AG04449 (cell line): ENCODE measurements at places on chromosomes 3 and 15.
A peak's percentile ranks its signal among the peaks of the same experiment; 100 is the strongest.

DNA sequence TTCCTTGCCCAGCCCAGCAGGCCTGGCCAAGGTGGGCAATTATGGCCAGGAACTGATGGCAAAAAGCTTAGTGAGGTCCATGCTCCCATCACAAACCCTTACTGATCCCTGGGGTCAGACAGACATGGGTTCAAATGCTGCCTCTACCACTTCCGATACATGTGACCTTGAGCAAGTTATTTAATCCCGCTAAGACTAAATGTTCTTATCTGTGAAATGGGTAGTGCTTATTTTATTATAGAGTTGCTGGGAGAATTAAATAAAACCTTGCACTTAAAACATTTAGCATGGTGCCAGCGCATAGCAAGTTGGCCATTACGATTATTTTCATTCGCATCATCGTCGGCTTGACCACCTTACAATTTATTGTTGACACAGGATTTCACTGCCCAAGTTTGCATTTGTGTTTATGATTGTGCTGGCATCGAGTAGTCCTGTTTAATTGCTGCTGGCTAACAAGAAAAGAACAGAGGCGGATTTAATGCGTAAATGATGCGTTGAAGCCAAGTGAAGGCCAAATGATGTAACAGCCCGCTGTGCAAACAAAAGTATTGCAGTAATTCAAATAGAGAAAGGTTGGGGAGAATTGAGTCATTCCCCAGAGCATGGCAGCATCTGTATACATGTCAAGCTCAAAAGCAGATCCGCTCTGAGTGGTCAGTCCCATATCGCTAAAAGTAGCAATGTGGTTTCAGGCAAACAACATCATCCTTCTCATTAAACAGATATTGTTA lies 7.3 kb upstream of the FURIN start:
- DNase-seq, result no peak

DNA sequence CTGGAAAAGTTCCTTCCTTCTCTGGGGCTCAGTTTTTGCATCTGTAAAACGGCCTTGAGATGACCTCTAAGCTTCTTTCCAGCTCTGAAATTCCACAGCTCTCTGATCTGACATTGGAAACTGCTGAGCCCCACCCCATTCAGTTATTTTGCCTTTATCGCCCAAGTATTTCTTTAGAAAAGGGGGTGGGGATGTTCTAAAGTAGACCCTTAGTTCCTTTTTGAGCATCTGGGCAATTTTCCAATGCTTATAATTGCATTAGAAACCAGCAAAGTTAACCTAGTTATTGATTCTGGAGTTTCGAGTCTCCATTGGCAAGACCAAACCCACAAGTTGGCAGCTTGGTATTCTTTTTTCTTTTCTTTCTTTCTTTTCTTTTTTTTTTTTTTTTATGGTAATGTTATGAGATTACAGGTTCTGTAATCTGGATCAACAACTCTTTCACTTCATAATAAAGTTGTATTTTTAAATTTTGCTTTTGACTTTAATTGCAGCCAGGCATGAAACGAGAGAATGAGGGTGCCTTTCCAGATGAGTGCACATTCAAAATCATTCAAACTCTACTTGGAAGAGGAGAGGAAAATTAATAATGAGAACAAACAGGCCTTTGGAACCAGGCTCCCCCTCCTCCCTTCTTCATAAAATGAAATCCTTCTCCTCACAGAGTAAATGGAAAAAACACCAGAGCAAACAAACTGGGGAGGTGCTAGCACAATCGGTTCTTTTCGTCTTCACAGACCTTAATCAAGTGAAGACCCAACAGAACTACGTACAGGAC lies 76.8 kb upstream of the LRIG1 start:
- DNase-seq, result no peak

DNA sequence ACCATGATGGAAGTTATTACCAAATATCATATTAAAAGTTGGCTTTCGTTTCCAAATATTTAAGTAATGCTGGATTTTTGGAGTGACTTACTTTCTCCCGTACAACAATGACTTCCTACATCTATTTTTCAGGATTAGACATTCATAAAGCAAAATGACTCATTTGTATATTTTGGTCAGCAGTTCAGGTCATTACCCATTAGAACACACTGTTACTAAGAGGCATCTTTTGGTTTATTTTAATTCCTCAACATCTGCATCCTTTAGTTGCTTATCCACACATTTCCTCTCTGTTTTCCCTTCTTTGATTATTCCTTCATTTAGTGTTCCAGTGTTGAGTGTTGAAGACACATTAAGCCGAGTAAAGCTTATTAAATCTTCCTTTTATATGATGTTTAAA lies 348.2 kb downstream of the NAALADL2 start:
- no peak for DNase-seq

DNA sequence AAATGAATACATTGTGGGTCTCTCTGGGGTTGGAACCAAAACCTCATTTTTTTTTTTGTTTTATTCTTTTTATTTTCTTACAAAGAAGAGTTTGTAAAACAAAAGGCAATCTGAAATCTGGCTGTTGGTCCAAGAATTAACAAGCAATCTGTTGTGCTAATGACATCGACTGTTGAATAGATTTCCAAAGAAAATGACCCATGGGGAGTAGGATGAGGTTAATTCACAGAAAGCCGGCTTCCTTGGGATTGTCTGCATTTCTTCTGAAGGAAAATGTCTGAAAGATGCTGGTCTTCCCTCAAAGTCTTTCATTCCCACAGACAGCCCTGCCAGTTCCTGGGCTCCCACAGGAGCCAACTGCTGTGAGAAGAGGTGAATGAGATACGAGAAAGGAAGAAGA lies 92.9 kb downstream of the LRRC3B start:
- DNase-seq, result no peak

- DNase-seq, result no peak
These were observed 49.9 kb upstream of the ATP2B2 start for GRCh38 chr3:10555263-10555662.

DNA sequence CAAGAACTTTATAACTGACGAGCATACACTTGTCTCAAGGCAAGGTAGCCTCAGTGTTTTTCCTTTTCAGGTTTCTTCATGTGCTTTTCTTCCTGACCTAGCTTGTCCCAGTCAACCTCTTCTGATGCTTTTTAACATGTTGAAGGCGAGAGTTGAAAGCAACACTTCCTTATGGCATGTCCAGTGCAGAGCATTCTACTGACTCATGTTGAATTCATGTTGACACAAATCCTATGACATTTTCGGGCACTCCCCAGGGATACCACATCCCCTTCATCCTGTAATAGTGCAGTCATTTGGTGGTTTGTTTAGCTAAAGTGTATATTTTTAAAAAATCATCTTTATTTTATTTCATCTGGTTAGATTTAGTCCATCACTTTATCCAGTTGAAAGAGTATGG lies 75.9 kb upstream of the CBLB start:
- no peak for DNase-seq

GRCh38 chr3:170437696-170438407 lies 19.2 kb downstream of the CLDN11 start:
- no peak for DNase-seq

GRCh38 chr3:43038010-43038409 lies 58.9 kb downstream of the GASK1A start:
- DNase-seq, result no peak

DNA sequence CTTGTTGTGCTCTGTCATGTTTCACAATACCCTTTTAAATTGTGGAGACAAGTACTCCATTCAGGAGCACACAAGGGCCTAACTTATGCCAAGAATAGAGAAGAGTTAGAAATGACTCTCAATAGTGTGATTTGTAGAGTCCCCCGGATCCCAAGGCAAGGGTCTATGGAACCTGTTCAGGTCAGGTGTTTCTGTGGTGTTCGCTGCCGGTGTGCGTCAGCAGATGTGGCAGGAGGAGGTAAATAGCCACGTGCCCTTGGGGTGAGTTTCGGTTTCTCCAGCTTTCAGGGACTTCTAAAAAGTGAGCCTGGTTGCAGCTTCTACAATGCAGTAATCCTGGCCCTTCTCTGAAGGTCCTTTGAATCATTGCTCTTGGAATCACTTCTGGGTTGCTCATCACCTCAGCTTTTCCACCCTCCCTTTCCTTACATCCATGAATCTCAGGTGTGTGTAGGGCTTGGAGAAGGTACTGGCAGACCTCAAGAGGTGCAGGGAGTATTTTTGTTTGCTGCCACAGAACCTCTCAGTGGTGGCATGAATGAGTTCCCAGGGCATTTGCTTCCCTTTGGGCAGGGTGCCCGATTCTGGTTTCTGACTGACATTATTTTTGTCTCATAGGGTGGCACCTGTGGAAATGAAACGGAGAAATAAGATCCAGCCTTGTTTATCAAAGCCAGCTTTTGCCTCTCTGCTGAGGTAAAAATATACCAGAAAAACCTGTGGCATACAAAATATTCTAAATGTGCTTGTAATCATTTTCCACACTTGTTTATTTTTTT lies 7.3 kb downstream of the ST3GAL6 start:
- DNase-seq, result no peak

DNA sequence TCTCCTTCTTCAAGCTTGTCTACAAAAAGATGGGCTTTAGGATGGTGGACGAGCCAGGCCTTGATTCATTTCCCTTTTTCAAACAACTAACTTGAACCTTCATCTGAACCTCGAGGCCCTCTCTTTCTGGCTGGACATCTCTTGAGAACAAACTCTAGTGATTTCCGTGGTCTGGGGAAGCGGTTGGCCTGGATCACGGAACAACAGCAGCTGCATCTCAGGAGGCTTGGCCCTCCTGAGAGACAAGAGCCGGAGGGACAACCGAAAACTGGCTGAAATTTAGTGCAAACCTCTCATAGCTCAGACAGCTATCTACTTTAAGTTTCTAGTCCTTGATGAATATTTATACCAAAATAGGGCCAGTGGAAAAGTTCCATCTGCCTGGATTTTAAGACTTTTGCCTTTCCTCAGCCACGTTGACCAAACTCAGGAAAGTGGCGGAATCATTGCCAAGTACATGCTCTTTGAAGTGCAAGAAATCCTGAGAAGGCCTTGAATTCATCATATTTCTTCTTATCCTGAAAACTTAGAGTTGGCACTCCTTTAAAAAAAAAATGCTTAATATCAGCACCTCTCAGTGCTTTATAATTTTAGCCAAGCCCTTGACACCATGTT lies 14.5 kb downstream of the LMCD1 start:
- no peak for DNase-seq

GRCh38 chr15:78573416-78573815 lies 8.1 kb downstream of the CHRNA5 start:
- DNase-seq, result no peak

- DNase-seq, result peak; percentile 21
These were observed 3.9 kb downstream of the THBS1 start for GRCh38 chr15:39584662-39585388.

- DNase-seq, result no peak
These were observed 112.7 kb downstream of the STAC start for GRCh38 chr3:36493051-36493450.

GRCh38 chr15:101664303-101664913 lies 12.2 kb upstream of the TM2D3 start:
- no peak for DNase-seq

DNA sequence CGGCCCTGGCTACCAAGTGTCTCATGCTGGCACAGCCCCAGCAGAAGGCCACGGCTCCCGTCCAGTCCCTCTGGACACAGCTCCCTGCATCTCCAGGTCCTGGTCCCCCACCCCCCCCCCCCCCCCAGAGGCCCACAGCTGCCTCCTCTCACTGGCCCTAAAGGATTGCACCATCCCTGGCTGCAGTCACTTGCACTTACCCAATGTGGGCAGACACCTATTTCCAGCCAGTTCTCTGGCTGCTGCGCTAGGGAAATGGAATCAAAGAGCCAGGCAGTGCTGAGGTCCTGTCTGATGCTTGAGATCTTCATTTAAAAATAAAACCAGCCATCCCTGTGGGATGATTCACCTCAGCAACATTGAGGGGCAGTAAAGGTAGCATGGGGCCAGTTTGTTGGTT lies 346.4 kb downstream of the OCA2 start:
- DNase-seq, result no peak

GRCh38 chr15:72368325-72368724 lies 7.5 kb downstream of the HEXA start:
- DNase-seq, result no peak

DNA sequence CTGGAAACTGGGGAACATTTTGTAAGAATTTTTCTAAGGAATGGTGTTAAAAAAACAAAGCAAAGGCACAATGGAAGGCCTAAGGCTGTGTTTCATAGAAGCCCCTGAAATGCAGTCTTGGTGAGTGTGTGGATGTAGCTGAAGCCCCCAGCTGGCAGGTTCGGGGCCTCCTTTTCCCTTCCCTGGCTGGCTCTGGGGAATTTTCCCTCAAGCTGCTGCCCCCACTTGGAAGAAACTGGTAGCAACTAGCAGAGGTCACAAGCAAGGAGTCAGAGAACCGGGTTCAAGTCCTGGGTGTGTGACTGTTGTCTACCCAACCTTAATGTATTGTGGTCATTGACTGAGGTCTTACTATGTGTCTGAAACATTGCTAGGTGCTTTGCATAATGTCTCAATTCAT lies 85.3 kb upstream of the MYZAP start:
- DNase-seq, result no peak

DNA sequence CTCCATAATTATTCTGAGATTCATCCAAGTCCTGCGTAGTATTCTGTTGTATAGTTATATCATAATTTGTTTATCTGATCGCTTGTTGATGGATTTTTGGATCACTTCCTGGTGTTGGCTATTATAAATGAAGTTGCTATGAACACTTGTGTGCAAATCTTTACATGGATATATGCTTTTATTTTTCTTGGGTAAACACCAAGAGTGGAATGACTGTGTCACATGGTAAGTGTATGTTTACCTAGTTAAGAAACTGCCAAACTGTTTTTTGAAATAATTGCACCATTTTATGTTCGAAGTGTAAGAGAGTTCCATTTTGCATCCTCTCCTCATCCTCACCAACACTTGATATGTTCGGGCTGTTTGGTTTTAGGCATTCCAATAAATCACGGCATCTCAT lies 360.4 kb upstream of the FRG2C start:
- no peak for DNase-seq

DNA sequence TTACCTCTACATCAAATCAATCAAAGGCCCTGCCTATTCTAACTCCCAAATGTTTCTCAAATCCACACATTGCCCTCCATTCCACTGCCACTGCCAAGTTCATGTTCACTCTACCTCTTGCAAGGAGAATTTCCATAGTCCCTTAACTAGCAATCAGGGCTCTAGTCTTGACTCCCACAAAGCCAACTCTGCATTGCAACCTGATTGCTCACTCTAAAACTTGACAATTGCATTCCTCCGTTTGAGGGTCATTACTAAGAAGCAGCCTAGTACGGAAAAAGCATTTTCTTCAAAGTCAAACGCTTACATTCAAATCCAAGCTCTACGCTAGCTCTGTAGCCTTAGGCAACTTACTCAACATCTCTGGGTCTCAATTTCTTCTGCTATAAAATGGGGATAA lies 1.2 kb downstream of the CPA3 start:
- peak; percentile 65 for DNase-seq

DNA sequence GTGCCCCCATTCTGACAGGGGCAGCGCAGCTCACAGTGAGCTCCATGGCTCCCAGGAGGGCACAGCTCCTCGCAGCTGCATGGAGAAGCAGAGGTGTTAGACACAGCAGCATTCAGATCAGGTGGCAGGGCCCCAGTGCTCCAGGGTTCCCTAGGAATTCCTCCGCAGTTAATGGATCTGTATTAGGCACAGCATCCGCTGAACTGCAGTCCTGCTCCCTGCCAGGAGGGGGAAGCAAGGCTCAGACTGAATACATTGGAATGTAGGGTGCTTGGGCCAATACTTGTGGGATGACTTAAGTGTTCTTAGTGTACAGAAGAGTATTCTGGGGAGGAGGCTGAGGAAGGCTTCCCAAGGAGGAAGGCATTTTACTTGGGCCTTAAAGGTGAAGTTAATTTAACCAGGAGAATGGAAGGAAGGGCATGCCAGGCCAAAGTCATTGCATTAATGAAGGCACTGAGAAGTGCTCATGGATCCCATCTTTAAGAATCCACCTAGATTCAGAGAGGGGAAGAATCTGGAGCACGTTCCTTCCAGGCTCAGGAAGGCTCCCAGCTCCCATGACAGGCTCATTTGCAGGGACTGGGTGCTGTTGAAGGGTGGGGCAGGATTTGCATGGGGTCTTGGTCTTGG lies 111.6 kb downstream of the RAB11A start:
- peak; percentile 56 for DNase-seq
